ENCODE measurements at places on chromosomes 3 and 15.
A peak's percentile ranks its signal among the peaks of the same experiment; 100 is the strongest.

- DNase-seq: no peak
These were observed 44.2 kb upstream of the ZBTB38 start for GRCh38 chr3:141323936-141324704.

DNA sequence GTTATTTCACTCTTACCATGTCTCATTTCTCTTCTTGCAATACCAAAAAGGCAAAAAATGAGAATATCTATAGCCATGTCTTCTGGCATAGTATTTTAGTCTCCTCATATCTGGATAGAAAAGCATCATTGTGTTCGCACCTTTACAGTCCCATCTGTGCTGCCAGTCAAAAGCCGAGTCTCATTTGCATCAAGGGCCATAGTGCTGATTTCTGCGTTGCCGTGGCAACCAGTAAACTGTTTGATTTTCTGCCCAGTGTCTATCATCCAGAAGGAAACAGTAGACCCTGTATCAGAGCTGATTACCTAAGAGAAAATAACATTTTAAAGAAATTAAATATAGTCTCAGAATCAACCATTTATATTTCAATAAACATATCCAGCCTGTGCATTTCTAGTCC is 86.1 kb upstream of the SERPINI2 start:
- no peak for DNase-seq

DNA sequence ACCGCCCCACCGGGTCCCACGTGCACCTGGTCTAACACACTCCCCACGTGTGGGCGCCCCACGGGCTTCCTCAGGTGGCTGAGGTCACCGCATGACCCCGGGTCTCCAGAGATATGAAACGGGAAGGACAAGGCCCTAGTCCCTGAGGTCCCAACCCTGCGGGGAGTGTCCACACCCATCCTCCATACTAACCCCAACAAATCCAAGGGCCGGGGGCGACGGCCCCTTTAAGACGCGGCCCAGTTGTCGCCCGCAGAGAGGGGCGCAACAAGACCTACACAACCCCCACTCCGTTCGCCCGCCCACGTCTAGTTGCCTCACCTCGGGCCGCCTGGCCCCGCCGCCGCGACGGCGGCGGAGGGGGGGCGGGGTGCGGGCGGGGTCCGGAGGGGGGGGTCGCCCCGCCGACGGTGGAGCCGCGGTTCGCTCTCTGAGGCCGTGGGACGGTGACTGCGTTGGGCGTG is 396 bp downstream of the INO80 start:
- DNase-seq: peak; percentile 13

- no peak for DNase-seq
These were observed 102.4 kb downstream of the RPL22L1 start for GRCh38 chr3:170767576-170767941.

- no peak for DNase-seq
These were observed 712.7 kb upstream of the LMCD1 start for GRCh38 chr3:7788881-7789280.

- no peak for DNase-seq
These were observed 14.7 kb upstream of the TRIM59 start for GRCh38 chr3:160464321-160464720.
